ENCODE measurements at places on chromosomes 2 and 18.

DNA sequence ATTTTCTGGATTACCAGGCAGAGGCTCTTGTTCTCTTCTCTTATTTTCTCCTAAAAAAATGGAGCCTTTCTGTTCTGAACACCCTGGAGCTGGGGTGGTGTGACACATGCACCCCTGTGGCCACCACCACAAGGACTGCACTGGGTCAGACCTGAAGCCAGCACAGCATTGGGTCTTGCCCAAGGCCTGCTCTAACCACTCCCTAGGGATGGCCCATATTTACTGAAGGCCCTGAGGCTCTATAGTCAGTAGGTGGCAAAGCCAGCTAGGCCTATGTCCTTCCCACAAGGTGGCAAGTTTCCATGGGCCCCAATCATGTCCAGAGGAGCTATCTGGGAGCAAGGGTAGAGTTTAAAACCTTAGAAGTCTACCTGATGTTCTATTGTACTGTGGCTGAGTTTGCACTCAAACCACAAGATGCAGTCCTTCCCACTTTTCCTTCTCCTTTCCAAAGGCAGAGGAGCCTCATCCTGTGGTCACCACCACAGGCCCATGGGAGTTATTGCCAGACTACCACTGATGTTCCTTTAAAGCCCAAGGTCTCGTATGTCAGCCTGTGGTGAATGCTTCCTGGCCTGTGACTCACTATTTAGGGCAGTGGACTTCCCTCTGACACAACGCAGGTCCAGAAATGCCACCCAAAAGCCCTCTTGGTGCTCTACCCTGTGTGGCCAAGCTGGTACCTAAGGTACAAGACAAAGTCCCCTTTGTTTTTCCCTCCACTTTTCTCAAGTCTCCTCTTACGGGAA is 15.0 kb upstream of the FMNL2 start:
- no peak for DNase-seq

GRCh38 chr18:59021500-59021899 is 118.2 kb upstream of the SEC11C start:
- DNase-seq: no peak

- DNase-seq: no peak
Measured at GRCh38 chr2:70673041-70673647, 94.9 kb downstream of the ADD2 start.

DNA sequence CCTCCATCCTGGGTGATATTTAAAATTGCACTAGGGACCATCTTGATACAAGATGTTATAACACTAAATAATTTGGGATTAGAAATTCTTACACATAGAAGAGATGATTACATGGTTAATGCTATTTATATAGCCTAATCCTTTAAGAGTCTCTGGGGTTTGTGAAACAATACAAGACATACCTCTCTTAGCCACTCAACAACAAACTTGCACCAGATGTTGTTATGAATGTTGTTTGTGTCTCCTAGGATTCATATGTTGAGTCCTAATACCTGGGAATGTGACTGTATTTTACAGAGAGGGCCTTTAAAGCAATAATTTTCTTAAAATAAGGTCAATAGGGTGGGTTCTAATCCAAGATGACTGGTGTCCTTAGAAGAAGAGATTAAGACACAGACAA is 678.3 kb downstream of the NYAP2 start:
- no peak for DNase-seq

DNA sequence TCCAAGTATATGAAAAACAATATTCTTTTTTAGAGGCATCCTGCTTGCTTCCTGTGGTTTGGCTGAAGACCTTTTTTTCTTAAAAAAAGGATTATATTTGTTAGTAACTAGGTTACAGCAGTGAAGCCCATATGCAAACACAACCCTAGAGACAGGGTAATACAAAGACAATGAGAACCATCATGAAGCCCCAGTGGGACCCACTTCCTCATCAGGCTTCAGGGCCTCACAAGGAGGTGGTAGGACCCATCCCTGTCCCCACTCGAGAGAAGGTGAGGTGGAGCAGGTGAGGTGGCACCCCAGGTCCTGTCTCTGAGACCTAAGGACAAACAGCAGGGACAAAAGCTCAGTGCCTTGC is 80.3 kb downstream of the EDAR start:
- no peak for DNase-seq

DNA sequence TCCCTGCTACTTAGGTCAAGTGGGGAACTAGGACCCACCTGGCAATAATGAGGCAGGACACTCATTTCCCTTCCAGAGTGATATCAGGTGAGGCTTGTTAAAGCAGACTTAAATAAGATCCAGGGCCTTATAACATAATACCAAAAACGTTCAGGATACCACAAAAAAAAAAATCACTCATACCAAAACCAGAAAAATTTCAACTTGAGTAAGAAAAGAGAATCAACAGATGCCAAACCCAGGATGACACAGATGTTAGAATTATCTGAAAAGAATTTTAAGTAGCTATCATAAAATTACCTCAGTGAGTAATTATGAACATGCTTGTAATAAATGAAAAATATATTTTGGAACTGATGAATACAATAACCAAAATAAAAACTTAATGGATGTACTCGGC is 255.6 kb upstream of the OSR1 start:
- DNase-seq: no peak

Measured in memory B cell (primary cell).